ENCODE measurements at places on chromosomes 16 and 17.

GRCh38 chr17:82118815-82119380 lies 20.9 kb upstream of the FASN start:
- DNase-seq, result no peak

DNA sequence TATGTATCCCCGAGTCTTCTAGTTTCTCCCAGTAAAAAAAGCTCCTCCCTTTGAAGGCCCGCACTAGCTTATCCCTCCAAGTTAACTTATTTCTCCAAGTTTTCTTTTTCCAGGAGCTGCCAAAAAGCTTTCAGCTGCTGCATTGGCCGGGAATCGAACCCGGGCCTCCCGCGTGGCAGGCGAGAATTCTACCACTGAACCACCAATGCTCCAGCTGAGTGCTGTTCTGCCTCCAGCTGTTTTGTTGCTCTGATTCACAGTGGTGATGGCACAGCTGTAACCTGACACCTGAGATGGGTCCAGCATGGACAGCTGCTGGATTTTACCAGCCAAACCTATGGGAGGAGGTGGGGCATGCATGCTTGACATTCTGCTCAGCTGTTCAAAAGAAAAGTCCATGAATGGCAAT lies 22.1 kb downstream of the VAC14 start:
- no peak for DNase-seq

DNA sequence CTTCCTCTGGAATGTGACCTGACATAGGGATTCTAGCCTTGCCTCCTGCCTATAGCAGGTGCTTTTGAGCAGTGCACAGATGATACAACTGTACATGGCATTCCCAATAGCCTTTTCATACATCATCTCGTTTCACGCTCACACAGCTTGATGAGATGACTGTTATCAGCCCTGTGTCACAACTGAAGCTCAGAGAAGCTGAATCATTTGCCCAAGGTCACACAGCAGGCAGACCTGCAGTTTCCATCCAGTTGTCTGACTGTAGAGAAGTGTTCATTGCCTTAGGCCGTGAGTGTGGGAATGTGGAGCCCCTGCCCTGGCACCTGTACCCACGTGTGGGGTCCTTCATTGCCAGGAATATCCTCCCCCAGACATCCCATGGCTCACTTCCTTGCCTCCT lies 20.1 kb downstream of the WFDC1 start:
- no peak for DNase-seq

DNA sequence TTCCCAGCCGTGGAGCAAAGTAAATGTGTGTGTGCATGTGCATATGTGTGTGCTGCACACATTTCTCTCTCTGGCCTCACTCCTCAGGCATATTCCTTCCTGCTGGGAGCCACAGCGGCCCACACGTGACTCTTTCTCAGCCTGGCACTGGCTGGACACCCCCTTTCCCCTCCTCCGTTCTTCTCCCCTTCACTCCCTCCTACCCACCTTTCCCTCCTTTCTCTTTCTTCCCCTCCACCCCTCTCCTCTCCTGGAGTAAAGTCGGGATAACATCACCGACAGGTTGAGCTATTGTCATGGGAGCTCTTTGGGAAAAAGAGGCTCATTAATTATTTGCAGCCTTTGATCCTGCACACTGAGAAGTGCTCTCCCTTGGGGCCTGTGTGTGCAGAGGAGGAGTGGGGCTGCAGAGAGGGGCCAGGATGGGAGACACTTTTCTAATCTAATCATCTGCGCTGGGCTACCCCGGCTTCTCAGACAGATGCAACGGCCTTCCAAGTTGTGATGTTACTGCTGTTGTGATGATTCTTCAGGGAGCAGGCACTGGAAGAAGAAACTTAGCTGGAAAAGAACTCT lies 126.3 kb upstream of the HSBP1 start:
- DNase-seq, result no peak

DNA sequence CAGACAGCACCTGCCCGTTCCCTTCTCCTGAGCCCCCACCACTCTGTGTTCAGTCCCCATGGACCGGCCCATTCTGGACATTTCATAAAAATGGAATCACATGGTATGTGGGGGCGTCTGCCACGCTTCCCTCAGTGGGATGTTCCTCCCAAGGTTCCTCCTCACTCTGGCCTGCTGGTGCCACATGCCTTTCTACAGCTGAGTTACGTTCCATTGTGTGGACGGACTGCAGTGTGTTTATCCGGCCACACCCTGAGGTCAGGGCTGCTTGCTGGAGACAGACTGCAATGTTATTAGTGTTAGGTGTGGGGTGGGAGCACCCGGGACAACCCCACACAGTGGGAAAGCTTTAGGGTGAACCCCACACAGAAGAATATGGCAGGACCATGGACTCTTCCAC lies 5.9 kb upstream of the AATK start:
- no peak for DNase-seq

- DNase-seq, result no peak
These were observed 16.3 kb upstream of the RFFL start for GRCh38 chr17:35079547-35080423.

- DNase-seq, result no peak
These were observed 8.6 kb downstream of the SLC7A5 start for GRCh38 chr16:87860553-87861299.

- no peak for DNase-seq
These were observed at the start of gene ACSM3 for GRCh38 chr16:20763461-20764232. TSS of gene ACSM3 (plus strand) at chr16:20764014. CDS start at chr16:20770035, 6,021 bp downstream.

- DNase-seq, result no peak
These were observed 1472.4 kb upstream of the GOT2 start for GRCh38 chr16:60206516-60206915.

DNA sequence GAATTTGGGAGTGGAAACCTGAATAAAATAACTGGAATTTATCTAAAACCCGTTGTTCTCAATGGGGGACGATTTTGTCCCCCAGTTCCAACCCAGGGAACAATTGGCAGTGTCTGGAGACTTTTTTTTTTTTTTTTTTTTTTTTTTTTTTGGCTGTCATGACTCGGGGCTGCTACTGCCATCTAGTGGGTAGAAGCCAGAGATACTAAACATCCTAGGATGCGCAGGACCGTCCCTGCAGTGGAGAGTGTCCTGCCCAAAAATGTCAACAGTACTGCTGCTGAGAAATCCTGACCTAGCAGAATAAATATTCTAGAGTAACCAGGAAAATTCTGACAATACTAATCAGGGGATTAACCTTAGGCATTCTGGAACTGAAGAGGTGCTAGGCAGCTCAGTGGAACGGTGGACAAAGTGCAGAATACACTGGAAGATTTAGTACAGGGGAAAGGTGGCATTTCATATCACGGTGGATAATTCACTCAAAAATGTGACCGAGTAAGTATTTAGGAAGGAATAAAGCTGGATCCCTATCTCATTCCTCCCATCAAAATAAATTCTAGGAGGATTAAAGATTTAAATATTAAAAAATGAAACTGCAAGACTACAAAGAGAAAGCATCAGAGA lies 107.6 kb downstream of the SPECC1 start:
- DNase-seq, result peak; percentile 18

DNA sequence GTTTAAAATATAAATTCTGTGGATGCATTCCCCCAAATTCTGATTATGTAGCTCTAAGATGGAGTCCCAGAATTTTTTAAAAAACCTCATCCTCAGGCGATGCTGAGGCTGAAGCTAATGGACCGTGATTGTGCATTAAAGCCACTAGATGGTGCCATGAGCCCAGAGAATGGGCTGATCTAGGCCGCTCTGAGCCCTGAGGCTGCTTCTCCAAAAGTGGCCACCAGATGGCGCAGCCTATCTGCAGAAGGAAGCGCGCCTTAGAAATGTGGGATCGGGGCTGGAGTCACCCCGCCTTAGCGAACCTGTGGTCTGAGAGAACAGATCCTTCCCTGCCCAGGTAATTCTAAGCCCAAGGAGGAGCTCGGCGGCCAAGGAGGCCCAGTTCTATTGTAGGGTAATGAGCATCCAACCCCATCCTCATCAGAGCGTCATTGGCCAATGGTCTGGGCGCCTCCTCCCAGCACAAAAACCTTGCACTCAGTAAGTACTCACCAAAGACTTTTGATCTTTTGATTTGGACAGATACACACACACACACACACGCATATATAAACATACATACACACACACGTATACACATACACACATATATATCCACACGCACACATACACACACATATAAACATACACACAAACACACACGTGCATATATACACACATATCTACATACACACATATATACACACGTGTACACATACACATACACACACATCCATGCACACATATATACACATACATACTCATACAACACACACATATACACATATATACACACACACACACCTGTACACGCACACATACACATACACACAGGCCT lies 13.7 kb upstream of the MMP2 start:
- DNase-seq, result peak; percentile 47

GRCh38 chr16:3020604-3021448 lies 658 bp downstream of the TNFRSF12A start:
- DNase-seq, result peak; percentile 54

DNA sequence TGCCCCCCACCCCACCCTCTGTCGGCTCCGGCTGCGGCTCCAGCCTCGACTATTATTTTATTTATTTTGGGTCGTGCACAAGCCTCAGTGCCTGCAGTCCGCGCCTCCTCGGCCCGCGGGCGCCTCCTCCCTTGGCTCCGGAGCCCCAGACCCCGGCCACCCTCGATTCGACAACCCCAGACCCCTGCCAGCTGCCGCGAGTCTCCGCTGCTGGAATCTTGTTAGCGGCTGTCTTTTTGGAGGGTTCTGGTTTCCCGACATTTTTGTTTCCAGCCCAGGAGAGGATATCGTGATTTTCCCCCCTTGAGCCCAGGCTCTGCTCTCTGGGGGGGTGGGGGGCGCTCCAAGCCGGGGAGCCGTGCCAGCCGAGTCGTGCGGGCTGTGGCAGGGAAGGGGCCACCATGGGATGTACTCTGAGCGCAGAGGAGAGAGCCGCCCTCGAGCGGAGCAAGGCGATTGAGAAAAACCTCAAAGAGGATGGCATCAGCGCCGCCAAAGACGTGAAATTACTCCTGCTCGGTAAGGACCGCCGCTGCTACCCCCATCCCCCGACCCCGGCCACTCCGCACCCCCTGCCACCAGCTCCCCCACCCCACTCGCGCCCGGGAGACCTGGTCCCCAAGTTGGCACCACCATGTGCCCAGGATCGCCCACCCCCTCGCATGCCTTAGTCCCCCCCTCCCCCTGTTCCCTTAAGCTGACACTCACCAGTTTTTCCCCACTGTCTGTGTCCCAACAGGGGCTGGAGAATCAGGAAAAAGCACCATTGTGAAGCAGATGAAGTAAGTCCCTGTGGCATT lies 746 bp downstream of the GNAO1 start:
- DNase-seq, result no peak

DNA sequence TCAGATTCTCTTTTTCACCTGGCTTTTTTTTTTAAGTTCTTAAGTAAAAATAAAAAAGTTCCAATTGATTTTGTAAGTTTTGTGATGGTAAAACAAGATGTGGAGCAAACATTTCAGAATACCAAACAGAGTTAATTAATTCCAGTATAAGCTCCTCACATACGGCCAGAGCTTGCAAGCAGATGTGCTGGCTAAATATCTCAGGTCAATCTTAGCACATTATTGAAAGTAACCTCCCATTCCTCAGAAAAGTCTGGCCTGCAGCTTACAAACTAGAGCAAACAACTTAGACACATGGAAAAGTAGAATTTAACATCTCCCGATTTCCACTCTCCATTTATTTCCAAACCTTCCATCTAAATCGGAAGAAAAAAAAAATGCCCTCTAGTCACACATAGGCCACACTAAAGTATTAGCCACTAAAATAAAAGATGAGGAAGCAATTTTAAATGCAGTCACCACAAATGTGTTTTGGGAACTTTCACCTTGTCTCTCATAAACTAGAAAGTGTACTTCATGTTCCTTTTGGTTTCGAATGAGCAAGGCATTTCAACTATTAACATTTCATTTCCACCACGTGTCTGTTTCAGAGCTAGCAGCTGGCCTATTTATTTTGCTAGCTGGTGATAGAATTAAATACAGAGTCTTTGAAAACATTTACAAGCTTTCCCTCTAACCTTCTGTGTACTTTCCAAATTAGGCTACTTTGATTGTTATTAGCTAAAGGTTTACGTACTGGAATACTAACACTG lies 143.3 kb downstream of the STX8 start:
- DNase-seq, result no peak

GRCh38 chr17:77376795-77377709 lies 236.3 kb downstream of the SEC14L1 start:
- DNase-seq, result no peak

GRCh38 chr17:79932451-79933306 lies 93.4 kb upstream of the CBX4 start:
- DNase-seq, result no peak

DNA sequence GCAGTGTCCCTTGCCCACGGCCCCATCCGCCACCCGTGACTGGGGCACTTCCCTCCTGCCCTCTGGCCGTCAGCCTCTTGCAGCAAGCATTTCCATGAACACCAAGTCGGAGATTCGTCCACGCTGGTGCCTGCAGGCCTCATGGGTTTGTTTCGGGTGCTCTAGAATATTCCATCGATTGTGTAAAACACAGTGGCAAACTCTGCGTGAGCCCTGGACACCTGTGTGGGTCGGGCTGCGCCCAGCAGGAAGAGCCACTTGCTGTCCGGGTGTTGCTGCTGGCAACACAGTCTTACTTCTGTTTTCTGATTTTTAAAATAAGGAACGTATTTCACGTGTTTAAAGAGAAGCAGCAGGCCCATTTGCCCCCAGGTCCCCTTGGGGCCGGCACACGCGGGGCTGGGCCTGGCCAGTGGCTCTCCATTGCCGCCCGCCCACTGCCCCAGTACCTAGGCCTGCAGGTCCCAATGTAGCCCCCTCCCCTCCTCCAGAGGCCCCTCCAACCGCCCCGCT lies 10.0 kb downstream of the CYBC1 start:
- no peak for DNase-seq

GRCh38 chr16:191831-192230 lies 11.6 kb downstream of the HBQ1 start:
- no peak for DNase-seq

DNA sequence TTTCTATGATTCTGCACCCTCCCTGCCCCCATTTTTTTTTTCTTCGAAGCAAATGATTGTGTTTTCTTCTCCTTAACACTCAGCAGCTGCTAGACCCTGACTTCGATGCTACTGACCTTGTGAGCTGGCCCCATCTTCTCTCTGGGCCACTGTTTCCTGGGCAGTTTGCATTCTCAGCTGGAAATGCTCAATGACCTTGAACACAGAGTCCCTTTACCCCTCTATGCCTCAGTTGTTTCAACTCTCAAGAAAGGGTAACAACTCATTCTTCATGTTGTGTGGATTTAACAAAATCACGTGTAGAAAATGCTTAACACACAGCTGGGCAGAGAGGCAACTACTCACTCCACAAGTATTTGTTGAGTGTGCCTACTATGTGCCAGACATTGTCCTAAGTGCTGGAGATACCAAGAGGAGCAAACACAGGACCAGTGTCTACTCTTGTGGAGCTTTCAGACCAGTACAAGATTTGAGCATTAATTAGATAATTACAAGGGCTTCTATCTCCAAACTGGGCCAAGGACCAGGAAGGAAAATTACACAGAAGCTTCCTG lies 66.2 kb downstream of the IQCK start:
- DNase-seq, result no peak

GRCh38 chr16:4313563-4314531 lies 2.0 kb upstream of the GLIS2 start:
- no peak for DNase-seq

All from activated CD8-positive, alpha-beta memory T cell treated with anti-CD3 and anti-CD28 coated beads for 1 hour (primary cell).